ENCODE measurements at places on chromosomes 3 and 15.

- no peak for DNase-seq
Observed at GRCh38 chr15:25705433-25706115, 157.6 kb downstream of the ATP10A start.

DNA sequence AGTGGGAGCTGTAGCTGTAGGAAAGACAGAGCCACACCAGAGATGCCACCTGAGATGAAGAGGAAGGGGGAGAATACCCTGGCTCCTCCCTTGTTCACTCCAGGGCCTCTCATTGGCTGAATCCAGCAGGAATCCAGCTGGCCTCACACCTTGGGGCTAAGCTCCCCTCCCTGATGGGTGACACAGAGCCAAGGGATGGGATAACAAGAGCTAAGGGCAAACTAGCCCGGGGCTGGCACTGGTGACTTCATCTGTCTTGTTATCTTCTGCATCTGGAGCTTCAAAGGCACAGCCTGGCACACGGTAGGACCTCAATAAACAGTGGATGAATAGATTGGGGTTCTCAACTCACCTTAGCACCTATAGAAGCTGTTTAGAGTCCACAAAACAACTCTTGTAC lies 13.8 kb upstream of the GATA2 start:
- no peak for DNase-seq

GRCh38 chr3:164655462-164655861 lies 422.8 kb downstream of the SI start:
- DNase-seq: no peak

- no peak for DNase-seq
Observed at GRCh38 chr3:140470211-140470610, 207.7 kb upstream of the TRIM42 start.

DNA sequence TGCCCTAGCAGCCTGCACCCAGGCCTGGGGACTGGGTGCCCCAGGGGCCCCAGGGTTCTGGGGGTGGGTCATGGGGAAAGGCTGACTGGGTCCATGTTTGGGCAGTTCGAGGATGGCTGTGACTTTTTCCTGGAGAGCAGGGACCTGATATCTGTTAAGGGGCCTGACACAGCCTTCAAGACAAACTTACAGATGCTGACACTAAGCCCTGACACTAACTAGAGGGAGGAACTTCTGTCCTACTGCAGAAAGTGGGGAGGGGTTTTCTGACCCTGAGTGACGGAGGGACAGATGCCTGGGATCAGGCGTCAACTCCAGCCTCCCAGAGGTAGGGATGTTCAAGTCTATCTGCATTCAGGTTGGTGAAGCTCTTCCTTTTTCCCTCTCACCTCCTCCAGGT lies 45.0 kb upstream of the SLC6A11 start:
- DNase-seq: no peak

DNA sequence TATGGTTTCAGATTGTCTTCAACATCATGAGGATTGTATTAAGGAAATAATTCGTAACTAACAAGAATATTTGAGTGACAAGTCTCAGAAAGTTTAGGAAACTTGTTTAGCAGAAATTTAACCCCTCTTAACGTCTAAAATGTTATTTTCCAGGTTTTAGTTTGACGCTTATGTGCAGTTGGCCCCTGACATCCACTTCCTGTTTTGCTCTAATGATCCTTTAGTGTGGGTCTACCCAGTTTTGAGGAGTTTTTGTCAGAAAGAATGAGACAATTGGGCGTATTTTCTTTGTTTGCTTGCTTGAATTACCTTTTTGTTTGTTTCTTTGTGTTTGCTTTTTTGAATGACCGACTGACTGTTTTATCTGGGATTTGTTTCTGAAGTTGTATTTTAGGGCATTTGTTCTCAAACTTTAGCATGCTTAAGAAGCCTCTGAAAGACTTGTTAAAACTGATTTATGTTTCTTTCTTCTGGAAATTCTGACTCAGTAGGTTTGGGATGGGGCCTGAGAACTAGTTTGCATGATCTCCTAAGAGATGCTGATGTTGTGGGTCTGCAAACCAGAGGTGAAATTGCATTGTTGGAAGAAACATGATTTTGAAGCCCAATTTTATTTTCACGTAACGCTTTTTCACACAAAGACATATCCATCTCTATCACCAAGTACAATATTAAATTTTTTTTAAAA lies 20.6 kb downstream of the RBMS3 start:
- peak; percentile 76 for DNase-seq

- no peak for DNase-seq
Observed at GRCh38 chr3:13019243-13020095, 53.8 kb downstream of the IQSEC1 start.

DNA sequence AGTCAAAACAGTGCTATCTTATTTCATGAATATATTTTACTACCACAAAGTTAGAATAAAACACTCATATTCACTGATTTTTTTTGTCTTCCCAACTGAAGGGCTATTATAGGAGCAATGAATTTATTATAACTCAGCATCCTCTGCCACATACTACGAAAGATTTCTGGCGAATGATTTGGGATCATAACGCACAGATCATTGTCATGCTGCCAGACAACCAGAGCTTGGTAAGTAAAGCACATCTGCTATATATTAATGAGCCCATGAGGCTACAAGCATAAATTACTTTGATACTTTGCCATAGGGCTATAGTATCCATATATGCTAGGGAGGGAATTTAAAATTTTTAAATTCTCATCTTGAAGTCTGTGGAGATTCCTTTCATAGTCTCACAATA lies 95.9 kb downstream of the FEZF2 start:
- DNase-seq: no peak

DNA sequence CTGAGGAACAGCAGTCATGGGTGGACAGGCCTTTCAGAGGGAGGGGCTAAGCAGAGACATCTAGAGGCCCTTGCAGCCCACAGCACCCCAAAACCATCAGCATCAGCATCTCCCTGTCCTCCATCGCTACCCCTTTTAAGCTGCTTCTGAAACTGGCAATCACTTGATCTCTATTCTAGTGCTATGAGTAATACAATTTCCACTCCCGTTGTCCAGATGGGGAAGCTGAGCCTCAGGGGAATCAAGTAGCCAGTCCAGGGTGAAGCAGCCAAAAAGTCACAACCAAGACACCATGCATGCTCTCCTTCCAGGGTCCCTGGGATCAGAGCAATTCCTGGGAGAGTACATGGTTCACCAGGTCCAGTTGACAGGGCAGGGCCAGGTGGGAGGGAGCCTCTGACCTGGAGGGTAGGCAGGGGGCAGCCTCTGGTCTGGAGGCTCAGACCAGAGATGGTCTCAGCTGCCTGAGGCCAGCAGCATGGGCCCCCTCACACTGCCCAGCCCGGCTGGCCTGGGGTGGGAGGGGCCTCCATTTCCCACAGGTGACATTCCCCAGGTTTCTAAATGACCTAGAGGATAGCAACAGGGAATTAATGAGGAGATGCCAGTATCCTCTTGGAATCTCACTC lies 30.0 kb downstream of the KLHL25 start:
- DNase-seq: no peak

DNA sequence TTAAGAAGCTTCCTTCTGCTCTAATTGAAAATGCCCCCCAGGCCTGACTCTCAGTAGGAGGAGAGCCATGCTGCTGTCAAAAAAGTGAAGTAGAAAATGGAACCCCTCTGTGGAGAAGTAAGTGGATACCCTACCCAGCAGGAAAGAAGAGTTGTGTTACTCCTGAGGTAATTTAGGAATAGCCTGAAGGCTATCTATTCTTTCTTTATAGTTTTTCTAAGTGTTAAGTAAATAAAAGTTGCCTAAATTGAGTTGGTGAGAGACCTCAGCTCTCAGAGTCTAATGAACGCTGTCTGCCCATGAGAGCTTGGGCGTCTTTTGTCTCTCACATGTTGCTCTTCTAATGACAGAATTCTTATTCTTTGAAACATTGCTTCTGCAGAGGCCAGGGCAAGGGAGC lies 116.2 kb downstream of the NSUN3 start:
- DNase-seq: peak; percentile 4

- no peak for DNase-seq
Observed at GRCh38 chr3:42672515-42672914, 12.8 kb upstream of the KLHL40 start.

- DNase-seq: no peak
Observed at GRCh38 chr3:30269751-30270445, 336.5 kb upstream of the TGFBR2 start.

- DNase-seq: peak; percentile 73
Observed at GRCh38 chr3:77247061-77247460, 207.2 kb downstream of the ROBO2 start.

GRCh38 chr3:52278510-52279069 lies at the start of gene WDR82:
WDR82 (minus strand) TSS chr3:52278649; CDS start chr3:52278361, 288 bp downstream.
- DNase-seq: peak; percentile 99

GRCh38 chr3:171121801-171122200 lies 95.3 kb upstream of the SLC2A2 start:
- DNase-seq: no peak

GRCh38 chr3:120145542-120146285 lies 51.5 kb upstream of the GSK3B start:
- no peak for DNase-seq

GRCh38 chr15:69436951-69437350 lies 15.7 kb upstream of the RPLP1 start:
- DNase-seq: no peak

DNA sequence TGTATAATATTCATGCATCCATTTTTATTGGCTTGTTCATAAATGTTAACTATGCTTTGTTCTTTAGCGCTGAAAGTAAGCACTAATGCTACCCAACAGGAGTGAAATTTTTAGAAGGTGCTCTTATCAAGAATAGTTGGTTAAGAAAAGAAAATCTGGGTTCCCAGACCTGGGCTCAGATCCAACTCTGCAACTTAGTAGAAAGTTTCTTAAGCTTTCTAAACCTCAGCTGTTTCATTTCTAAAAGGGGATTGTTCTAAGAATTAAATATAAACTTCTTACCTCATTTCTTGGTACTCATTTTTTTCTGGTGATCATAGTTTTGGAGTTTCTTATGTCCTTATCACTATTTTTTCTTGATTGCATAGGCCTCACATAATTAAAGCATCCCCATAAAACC lies 12.1 kb downstream of the ARPP21 start:
- DNase-seq: no peak

GRCh38 chr15:77025083-77025901 lies 30.4 kb downstream of the PSTPIP1 start:
- DNase-seq: peak; percentile 13

GRCh38 chr3:126346466-126346865 lies 10.7 kb downstream of the KLF15 start:
- no peak for DNase-seq

- DNase-seq: no peak
Observed at GRCh38 chr3:99579246-99579645, 59.1 kb upstream of the COL8A1 start.

DNA sequence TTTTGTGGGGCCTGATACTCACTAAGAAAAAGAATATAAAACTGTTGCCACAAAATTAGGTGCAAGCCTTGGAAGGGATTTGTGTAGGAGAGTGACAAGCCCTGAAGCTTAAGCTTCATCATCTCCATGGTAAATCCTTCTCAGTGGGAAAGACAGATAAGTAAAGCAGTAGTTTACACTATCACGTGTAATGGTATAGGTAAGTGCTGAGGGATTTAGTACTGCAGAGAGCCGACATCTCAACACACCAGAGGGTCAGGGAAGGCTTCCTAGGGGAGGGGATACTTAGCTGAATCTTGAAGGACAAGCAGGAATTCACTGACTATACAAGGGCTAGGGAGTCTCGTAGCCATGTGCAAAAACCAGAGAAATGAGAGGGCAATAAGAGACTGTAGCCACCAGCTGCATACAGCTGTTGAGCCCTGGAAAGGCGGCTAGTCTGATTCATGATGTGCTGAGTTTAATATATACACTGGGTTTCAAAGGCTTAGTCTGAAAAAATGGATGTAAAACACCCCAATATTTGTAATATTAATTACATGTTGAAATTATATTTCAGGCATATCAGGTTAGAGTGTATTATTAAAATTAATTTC lies 11.1 kb downstream of the SLC24A1 start:
- no peak for DNase-seq

DNA sequence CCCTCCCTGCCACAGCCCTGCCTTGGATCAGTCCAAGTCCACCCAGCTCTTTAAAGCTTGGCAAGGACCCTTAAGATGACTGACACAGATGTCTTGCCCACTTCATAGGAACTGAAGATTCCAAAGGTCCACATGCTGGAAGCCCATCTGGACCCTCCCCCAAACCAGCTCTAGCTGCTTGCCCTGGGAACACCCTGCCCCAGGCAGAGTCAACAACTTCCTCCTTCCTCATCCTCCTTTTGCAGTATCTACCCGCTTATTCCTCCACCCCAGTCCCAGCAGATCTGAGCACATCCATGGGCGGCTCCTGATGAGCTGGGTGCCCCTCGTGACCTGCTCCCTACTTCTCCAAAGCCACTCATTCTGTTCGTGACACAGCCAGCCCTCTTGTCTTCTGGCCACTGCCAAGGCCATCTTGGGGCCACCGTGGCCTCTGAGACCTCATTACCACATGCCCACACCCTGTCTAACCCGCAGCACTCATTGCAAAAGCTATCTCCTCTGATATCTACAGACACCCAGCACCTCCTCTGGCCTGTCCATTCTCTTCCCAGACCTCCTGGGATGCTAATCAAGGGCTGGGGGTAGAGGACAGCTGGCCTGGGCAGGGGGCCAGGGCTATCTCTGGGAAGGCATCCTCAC lies 2.0 kb upstream of the PFKFB4 start:
- DNase-seq: no peak

GRCh38 chr15:36356978-36357601 lies 222.3 kb upstream of the CDIN1 start:
- no peak for DNase-seq

- DNase-seq: no peak
Observed at GRCh38 chr15:61974759-61975158, 85.5 kb downstream of the VPS13C start.

DNA sequence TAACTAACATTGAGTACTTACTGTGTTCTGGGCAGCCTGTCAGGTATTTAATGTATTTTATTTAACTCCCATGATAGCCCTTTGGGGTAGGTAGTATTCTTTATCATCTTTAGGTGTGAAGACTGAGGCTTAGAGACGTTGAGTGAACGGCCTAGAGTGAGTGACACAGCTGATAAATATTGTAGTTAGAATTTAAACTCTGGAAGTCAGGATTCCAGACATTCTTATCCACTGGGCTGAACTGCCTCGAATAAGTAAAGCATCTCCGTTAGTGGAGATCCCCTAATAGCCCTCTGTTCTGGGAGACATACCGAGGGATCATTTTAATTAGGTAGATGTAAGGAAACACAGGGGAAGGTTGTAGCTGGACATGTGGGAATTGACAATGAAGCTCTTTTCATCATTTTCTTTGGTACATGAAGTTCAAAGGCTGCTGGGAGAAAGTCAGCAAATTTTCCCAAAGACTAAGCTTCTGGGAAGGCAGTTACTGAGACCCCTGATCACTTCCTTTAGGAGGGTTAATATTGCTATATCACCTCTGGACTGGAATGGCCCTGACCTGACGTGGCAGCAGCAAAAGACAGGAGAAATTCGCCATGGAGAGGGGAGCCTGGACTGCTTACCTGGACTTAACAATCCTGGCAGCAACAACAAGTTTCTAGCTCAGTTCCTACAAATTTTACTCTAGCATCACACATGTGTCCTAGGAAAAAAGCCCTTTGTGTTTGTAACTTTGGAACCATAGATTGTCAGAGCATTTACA lies 11.7 kb upstream of the PDCD6IP start:
- DNase-seq: no peak

GRCh38 chr15:31021067-31021665 lies 29.7 kb upstream of the MTMR10 start:
- DNase-seq: no peak

- peak; percentile 61 for DNase-seq
Observed at GRCh38 chr3:54999159-54999558, 71.3 kb upstream of the LRTM1 start.
